GM18507 (cell line): ENCODE measurements at places on chromosomes 6 and 20.

DNA sequence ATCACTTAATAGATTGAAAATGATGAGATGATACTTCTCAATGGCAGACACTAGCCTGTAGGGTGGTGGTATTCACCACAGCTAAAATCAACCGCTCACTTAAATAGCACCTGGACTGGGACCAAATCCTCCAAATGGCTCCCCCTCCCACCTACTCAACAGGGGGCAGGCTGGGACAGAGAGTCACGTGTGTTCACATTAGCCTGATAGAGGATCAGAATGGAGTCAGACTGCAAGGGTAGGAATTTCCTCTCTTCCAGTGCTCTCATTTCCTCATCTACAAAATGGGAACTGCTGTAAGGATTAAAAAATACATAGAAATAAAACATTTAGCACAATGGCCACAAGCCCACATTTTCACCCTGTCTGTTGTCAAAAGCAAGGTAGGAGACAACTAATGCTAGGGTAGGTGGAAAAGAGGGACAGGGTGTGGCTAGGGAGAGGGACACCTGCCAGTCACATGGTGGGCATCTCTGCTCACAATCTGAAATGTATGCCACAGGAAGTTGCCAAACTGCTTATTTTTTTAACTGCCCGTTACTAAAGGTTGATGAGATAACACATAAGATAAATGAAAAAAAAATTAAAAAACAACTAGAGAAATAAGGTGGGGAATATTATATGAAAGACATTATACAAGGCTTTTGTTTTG is 55.3 kb downstream of the BACH2 start:
- no peak for DNase-seq

- no peak for DNase-seq
Observed at GRCh38 chr20:33909331-33909921, 84.3 kb upstream of the RALY start.

DNA sequence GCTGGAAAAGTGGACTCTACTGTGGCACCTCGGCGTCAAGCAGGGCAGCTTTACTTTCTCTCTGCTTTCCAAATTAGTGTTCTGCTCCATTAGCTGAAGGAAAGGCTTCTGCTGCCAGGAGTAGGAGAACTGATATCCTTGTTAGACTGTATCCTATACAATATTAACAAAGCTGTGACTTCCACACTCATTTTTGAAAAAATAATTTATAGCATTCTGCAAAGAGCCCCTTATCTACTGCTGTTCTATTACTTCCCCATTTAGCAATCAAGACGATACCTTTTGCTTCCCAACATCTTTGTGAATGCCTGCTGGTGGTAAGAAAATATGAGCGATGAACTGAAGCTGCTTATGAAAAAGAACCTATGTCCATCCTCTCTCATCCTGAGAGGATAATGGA is 151.1 kb downstream of the UBE3D start:
- no peak for DNase-seq

DNA sequence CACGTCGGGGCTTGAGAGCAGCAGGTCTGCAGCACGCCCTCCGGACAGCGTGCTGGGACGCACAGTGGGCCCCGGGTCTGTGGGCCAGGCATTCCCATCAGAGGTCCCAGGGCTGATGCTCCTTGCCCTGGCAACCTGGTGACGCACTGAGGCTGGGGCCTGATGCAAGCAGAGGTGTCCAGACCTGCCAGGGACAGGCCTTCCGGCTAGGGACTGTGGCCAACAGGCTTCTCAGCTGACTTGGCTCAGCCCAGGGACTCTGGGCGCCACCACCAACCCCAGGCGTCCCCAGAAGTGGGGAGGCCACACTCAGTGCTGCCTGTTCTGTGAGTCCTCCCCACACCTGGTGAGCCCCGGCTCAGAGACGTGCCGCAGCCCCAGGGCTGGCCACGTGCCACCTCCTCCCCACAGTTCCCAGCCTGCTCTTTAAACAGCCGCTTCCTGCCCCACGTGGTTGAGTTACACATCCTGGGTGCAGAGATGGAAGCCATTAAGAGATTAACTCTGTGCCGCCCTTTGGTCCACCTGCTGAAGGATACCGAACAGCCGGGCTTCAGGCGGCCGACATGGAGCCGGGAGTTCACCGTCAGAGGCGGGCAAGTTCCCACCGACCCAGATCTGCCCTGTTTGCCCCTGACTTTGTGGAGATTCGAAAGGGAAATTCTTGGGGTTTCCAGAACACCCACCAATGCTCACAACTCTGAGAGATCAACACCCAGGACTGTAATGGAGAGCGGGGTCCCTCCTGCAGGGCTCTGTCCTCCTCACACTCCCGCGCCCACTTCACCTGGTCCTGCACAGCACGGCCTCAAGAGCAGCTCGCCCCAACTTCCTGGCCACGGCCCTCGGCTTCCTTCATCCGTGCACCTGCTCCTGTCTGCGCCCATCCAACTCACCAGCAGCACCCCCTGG is 37.6 kb upstream of the ZBP1 start:
- DNase-seq: no peak

- DNase-seq: no peak
Observed at GRCh38 chr20:20096421-20096820, 44.1 kb downstream of the CFAP61 start.

DNA sequence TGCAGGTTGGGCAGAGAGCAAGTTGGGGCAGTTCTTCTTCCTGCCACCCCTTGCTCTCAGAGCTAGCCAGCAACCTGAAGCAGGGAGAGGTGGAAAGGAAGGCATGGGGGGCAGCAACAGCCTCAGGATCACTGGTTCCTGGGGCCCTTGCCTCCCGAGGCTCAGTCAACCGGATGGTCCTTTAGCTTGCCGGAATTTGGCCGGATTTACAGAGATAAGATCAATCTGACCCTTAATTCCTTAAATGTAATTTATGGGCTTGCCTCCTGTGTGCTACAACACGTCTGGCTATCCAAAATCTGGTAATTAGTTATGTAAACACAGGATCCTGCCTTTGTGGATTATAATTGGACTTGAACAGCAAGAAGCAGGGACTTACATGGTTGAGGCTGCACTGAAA is 19.5 kb upstream of the TCP11 start:
- no peak for DNase-seq

- DNase-seq: no peak
Observed at GRCh38 chr6:84026721-84027164, 6.8 kb upstream of the MRAP2 start.

- DNase-seq: no peak
Observed at GRCh38 chr6:15872241-15873103, 209.6 kb upstream of the DTNBP1 start.

- DNase-seq: no peak
Observed at GRCh38 chr6:32151863-32152768, at the start of gene PRRT1. Gene PRRT1 (minus strand): TSS chr6:32151939. CDS start chr6:32151827, 112 bp downstream.

DNA sequence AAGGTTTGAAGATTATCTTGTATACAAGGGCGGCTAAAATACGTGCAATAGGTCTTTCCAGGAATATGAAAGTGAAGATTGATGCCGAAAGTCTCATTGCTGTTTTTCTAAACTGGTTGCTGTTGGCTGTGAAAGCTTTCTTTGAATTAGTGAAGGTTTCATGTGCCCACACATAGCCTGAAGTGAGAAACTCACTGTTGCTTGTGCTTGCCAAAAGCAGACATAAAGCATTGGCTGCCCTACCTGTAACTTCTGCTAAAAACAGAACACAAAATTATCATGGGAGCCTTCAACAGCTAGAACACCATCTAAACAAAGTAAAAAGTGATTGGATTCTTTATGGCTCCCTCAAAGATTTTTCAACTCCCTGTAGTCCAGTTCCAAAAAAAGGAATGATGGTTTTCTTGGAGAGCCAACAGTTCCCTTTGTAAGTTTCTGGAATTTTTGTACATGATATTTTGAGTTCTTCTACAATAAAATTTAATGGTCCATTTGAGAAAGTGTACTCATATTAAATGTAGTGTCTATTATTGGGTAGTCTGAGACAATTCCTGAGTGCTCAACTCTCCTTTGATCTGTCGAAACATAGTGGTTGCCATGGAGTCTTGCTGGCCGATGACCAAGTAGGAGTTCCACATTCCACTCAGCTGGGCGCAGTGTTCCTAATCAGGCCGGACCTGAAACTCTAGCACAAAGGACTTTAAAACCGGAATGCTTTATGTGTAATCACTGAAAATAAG is 68.5 kb downstream of the PLEKHG1 start:
- no peak for DNase-seq

DNA sequence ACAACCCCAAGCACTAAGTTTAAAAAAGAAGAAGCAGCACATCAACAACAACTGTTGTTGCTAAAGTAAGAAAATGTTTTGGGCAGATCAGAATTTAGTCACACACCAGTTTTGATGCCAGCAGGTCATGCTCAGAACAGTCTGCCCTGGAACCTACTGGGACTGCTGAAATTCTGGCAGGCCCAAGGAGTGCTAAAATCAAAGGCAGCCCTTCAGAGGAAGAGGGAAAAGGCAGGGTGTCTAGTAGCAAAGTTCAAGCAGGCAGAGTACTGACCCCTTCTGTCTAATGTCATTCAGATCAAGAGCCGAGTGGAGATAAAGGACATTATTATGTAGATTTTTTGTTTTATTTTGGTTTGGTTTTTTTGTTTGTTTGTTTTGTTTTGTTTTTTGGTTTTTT is 96.6 kb upstream of the LOC128125822 start:
- no peak for DNase-seq

GRCh38 chr6:137665342-137665934 is 171.2 kb upstream of the OLIG3 start:
- DNase-seq: no peak

DNA sequence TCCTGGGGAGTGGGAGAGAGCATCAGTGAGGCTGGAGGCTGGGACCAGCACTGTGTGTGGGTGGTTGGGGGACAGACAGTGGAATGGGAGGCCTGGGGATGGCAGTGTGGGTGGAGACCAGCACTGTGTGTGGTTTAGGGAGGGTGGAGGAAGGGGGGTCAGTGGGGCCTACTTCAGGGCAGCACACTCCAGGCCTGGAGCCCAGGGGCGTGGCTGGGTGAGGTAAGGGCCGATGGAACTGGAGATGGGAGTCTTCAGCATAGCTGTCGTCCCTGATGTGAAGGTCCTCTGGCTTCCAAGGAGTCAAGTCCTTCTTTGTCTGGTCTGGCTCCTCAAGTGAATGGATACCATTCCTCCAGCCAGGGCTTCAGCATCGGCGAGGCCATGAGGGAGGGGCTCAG is 18.6 kb downstream of the KCNK17 start:
- no peak for DNase-seq

DNA sequence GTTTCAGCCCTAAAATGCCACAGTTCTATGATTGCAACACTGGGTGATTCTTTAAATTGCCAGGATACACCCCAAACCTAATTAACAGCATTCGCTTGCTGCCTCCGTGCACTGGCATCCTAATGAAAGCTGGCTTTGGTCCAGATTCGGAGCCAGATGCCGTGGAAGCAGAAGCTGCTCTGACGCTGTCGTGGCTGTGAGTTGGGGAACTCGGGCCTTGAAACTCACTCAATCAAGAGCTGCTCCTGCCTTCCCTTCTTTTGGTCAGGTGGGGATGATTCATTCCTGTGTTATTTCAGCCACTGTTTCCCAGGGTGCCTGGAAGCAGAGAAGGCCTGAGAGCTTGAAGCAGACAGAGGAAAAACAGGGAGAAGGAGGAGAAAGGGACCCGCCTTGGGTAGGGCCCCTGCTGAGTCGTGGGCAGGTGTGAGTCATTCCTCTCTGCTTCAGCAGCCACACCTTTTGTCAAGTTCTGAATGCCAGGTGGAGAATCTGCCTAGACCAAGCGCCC is 36.2 kb upstream of the DSP start:
- DNase-seq: no peak

DNA sequence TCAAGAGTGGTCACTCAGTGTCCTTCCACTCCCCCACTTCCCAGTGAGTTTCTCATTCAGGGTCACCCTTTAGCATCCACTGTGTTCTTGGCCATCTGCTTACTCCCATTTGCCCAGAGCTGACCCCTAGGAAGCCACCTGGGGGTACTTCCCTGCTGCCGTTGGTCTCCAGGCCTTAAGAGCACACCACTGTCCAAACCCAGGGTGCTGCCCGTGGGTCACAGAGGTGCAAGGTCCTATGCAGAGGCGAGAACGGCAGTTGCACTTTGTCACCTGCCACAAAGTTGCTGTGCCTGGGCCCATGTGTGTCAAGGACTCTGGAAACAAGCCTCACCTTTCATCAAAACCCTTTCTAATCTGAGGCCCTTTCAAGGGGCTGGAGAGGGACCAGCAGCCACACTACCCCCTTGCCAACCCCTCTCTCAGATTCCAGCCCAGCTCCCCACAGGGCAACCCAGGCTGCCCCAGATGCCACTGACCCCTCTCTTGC is 191.1 kb downstream of the ZMYND8 start:
- DNase-seq: no peak

GRCh38 chr6:89657445-89658158 is 19.1 kb upstream of the LYRM2 start:
- no peak for DNase-seq

- no peak for DNase-seq
Observed at GRCh38 chr6:168188369-168189199, 109.6 kb upstream of the FRMD1 start.

GRCh38 chr6:131262060-131262459 is 126.8 kb downstream of the AKAP7 start:
- no peak for DNase-seq

DNA sequence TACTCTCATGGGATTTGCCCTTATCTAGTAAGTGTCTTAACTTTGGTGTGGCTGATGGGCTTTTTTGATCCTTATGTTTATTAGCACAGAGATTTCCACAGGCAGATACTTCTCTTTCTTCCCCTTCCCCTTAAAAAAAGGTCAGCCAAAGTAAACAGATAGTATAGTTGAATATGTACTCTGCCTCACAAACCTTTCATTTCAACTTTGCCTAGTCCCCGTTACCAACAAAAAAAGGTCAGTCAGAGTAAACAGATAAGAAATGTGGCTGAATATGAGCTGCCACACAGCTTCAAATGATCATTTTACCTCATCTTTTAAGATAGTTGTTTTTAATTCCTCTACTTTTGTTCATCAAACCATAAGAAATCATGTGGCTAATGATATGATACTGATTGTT is 34.1 kb upstream of the SLC35D3 start:
- no peak for DNase-seq

DNA sequence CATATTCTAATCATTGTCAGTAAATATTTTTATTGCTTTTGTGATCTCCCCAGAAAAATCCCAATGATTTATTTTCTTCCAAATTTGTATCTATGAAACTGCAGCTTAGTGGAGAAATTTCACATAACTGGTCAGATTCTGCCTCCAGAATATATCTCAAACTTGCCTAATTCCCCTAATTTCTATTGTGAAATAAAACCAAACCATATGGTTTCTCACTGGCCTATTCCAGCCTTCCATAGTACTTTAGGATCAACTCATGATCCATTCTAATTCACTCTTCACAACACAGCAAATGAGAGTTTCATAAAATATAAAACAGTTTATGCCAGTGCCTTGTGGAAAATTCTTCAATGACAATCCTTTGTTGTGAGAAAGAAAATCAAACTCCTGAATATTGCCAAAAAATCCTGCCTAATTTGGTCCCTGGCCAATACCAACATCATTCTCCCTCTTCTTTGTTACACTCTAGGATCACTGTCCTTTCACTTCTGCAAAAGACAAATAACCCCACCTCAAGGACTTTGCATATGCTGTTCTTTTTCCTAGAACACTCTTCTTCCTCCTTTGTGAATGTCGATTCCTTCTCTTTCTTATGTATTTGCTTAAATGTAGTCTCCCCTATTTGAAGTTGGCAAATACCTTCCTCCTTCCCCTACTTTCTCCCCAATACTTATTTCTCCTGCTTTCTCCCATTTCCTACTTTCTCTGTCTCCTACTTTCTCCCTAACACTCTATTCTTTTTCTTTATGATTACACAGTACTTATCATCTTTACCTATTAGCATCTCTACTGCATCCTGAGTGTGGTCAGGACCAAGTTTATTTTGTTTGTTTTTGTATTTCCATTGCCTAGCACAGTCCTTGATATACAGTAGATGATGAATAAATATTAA is 587.5 kb downstream of the RFPL4B start:
- no peak for DNase-seq
